ENCODE measurements at places on chromosomes 5 and 9. TPM values are rescaled to one million over a fixed set of nuclear protein-coding genes. Genes with fewer than 3 reads are reported as not detected.

DNA sequence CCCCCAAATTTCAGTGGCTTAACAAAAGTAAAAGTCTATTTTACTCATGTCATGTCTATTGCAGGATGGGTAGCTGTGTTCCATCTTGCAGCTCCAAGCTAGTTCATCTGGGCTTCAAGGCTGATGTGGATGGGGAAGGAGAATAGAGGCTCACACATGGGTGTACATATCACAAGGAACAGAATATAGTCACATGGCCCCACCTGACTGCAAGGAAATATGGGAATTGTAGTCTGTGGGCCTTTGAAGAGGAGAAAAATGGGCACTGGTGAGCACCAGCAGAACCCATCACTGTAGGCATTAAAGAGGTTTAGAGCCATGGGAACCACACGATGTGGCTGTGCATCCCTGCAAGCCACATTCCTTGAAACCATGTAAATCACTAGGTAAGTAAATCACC is 17.9 kb upstream of the TRIO start:
- DNase-seq, result no peak

DNA sequence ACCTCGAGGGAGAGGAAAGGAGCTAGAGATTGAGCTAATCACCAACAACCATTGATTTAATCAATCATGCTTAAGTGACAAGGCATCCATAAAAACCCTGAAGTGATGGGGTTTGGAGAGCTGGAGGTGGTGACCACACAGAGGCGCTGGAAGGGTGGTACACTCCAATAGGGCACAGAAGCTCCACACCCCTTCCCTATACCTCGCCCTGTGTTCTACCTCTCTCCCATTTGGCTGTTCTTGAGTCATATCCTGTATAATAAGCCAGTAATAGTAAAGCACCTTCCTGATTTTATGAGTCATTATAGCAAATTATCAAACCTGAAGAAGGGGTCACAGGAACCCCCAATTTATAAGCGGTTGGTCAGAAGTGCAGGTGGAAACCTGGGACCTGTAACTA is 18.3 kb downstream of the ACTL7B start:
- DNase-seq, result no peak

- no peak for DNase-seq
Measured at GRCh38 chr5:85453026-85453349, 1068.3 kb upstream of the EDIL3 start.

- DNase-seq, result no peak
Measured at GRCh38 chr9:4680173-4680525, 780 bp downstream of the CDC37L1 start.

The PCSK5 gene
- total RNA-seq, result 12.8 TPM

Measured in upper lobe of left lung (tissue), 6 donors.